ENCODE measurements at places on chromosomes 11 and 22. TPM values are rescaled to one million over a fixed set of nuclear protein-coding genes. Genes with fewer than 3 reads are reported as not detected.

The OR51E2 gene
- not detected for total RNA-seq

The PPP1CA gene
- 138 TPM for total RNA-seq

DNA sequence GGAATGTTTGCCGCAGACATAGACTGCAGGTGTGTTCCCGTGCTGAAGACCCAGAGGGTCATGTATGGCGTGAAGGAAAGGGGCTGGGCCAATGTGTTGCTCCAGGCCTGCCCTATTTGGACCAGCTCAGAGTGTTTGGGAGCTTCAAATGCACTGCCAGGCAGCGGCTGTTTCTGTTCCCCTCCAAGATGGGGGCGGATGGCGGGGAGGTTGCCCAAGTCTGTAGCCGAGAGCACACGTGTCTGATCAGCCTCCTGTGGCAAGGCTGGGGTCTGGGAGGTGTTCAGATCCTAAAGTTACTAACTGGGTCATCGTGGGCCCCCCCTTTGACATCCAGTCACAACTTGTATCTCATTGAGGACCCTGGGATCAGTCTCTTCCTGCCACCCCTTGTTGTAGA lies 45.5 kb downstream of the CACNA1I start:
- DNase-seq: no peak

- peak; percentile 76 for DNase-seq
Observed at GRCh38 chr11:117199053-117199915, at the start of gene TAGLN. TAGLN (plus strand) TSS chr11:117199370; CDS start chr11:117203014, 3,644 bp downstream.

GRCh38 chr11:8717544-8717875 lies 34.9 kb downstream of the RPL27A start:
- DNase-seq: no peak
